Osteocyte (in vitro differentiated cells): ENCODE measurements at places on chromosomes 2 and 18.

- no peak for DNase-seq
Observed at GRCh38 chr2:161134547-161135518, 25.4 kb upstream of the TANK start.

DNA sequence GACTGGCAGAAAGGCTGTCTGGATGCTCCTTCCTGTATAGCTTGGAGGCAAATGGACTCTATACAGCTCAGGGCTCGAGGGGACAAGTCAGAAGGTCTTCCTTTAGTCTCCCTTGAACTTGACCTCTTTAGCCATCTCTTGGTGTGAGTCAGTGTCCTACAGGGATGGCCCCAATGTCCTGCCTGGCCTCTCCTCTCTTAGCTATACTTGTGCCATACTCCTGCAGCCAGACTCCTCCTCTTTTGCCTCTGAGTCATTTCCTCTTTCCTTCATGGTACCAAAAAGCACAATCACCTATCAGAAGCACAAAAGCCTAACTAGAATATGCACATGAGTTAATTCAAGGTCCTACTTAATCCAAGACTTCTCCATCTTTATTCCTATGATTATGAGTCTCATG, 112.7 kb downstream of the XRCC5 start:
- DNase-seq, result no peak

DNA sequence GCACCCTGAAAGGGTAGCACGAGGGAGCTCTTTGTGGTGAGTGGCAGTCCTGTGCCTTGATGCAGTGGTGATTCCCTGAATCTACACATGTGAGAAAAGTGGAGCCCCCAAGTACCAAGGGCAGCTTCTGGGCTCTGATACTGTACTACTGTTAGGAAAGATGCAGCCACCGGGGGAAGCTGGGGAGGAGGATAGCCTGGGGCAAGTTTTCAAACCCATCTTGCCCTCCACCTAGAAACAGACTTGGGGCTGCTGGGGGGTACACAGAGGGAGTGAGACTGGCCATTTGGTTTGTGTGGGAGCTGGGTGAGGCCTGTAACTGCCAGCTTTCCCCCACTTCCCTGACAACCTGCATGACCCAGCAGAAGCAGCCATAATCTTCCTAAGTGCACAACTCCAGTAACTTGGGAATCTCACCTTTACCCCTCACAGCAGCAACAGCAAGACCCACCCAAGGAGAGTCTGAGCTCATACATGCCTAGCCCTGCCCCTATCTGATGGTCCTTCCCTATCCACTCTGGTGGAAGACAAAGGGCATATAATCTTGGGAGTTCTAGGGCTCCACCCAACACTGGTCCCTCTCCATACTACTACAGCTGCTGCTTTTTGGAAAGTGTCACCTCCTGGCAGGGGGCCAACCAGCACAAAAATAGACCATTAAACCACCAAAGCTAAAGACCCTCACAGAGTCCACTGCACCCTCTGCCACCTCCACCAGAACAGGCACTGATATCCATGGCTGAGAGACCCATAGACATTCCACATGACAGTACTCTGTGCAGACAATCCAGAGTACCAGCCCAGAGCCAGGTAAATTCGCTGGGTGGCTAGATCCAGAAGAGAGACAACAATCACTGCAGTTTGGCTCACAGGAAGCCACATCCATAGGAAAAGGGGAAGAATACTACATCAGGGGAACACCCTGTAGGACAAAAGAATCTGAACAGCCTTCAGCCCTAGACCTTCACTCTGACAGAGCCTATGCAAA, 8.2 kb downstream of the MALL start:
- no peak for DNase-seq

GRCh38 chr18:49725809-49726674, 87.3 kb downstream of the ACAA2 start:
- DNase-seq, result no peak

DNA sequence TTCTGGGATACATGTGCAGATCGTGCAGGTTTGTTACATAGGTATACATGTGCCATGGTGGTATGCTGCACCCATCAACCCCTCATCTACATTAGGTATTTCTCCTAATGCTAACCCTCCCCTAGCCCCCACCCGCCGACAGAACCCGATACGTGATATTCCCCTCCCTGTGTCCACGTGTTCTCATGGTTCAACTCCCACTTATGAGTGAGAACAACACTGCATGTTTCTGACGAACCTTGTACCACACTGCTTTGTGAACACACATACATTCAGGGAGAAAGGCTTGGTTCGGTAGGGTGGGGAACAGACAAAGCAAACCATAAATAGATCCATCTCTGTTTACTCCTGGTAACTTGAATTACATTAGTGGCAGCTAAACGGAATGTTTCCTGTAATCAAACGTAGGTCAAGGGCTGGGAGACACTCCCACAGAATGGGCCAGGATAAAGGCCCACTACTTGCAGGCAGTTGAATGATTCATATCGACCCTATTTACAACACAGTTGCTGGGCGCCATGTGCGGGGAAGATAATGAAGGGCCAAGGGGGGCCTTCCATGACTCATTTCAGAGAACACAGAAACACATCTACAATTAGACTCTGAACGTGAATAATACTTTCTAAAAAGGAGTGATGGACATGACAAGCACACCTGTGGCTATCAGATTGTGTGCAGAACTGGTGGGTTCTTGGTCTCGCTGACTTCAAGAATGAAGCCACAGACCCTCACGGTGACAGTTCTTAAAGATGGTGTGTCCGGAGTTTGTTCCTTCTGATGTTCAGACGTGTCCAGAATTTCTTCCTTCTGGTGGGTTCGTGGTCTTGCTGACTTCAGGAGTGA, 56.8 kb upstream of the KIDINS220 start:
- DNase-seq, result no peak

DNA sequence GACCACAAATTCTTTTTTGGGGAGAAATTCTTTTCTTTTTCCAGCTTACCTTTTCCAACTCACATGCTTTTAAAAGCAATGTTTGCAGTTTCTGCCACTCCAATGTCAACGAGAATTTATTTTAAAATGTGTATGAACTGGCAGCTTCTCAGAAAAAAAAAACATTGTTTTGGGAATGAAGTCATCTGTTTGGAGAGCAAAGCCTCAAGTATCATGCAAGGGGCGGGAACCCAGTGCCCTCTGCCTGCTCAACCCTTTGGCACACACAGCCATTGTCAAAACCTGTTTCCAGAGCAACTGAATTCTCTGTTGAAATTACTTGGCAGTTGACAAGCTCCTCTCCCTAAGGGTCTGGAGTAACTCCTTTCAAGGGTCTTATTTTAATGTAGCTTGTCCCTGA, 128.5 kb downstream of the QPCT start:
- no peak for DNase-seq

DNA sequence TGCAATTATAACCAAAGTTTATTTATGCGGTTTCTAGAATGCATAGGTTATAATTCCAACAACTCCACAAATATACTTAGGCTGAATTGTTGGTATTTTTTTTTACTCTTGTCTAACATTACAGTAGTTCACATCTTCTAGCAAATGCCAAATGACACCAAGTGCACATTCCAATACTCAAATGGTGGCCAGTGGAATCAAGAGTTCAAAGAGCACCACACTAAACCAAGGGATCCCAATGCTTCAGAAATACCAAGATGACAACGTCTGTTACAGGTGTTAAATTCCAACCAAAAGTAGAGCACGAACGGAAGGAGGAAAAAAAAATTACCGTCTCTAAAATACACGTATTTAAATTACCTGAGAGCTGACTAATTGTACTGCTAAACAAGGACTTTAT, 136.2 kb downstream of the TMEM247 start:
- no peak for DNase-seq

DNA sequence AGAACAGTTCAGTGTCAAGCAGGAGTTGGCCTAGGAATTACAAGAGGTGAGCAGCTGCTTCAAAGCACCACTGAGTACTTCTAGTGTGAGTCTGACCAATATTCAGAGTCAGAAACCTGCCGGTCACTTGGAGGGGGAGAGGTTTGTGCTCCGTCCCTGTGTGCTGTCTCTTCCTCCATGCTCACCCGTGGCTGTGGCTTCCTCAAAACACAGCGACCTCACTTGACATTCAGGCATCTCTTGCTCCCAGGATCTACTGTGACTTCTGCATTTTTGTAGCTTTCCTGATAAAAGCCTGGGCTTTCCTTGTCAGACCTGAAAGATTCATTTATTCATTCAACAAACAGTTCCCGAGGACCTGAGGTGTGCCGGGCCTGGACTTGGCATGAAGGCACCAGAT, 32.9 kb downstream of the TPRKB start:
- DNase-seq, result no peak

DNA sequence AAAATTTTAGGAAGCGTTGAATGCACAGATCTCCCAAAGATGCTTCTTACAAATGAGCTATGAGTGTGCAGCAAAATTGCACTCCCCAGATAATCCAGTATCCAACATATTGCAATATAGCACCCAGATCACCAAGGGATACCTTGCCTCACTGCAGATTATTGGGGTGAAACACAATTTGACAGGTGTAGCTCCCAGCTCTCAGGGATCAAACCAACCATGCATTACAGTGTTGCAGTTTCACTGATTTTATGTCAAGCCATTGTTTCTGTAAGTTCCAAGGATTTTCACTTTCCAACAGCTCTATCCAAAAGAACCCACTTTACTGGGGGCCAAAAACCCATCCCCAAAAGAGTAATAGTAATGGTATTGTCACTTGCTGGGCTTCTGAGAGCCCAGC, 10.8 kb upstream of the PRLH start:
- DNase-seq, result no peak

DNA sequence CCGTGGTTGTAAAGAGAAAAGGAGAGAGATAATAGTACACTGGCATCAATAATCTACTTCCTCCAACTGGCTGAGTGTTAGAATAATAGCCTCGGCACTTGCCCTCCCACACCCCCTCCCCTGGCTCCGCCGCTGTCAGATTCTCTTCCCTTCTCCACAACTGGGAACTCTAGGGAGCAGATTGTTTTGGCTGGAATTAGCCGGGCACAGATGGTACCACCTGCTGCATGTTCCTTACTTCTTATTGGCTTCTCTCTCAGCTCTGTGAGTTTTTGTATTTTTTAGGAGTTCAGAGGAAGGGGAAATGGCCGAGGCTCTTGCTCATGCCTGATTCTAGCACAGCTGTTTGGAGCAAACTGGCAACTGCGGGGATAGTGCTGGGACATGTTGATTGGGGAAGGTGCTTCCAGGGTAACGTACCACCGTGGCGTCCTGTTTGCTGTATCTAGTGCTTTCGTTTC, 140.0 kb downstream of the ZEB2 start:
- DNase-seq, result no peak

- no peak for DNase-seq
Observed at GRCh38 chr18:70640336-70640887, 351.6 kb downstream of the SOCS6 start.

DNA sequence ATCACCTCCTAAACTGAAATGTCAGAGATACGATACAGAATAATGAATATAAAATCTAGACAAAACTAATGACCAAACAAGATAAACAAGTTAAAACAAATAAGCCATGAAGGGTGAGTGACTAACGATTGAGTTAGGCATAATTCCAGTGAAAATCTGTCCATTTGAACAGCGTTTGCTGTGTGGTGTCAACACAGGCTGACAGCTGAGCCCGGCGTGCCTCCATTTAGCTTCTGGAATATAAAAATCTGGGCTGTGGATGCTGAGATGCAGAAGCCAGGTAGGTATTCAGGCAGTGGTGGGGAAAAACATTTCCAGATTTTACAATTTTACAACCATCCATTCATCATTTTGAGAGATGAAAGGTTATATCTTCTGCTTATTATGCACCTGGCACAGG, 2041.4 kb upstream of the CELF4 start:
- DNase-seq, result no peak

GRCh38 chr2:63856303-63856603, 14.6 kb downstream of the UGP2 start:
- DNase-seq, result no peak

DNA sequence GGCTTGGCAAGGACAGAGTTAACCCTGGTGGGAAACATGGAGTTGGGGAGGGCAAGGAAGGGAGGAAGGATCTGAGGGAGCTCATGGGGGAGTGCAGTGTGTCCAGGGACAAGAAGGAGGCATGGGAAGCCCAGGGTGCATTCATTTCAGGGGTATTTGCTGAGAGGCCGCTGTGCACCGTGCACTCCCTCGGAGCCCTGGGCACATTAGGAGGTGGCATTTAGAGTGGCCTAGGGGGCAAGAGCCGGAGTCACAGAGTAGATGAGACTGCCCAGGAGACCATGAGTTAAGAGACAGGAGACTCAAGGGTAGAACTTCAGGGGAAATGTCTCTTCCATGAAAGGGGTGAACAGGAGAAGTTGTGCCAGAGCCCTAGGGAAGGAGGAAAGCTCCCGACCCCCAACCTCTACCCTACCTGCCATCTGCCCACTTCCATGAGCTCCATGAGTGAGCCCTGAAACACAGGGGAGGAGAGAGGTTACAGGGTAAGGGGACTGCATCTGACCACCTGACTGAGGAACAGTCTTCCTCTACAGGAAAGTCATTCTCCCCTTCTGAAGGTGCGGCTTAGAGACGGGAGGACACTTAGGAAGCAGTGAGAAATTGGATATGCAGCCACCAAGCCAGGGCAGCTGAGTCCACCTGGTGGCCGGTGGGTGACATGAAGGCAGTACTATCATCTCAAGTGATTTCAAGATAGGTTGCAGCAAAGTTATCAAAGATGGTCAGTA, 58.5 kb upstream of the COPS8 start:
- peak; percentile 89 for DNase-seq

DNA sequence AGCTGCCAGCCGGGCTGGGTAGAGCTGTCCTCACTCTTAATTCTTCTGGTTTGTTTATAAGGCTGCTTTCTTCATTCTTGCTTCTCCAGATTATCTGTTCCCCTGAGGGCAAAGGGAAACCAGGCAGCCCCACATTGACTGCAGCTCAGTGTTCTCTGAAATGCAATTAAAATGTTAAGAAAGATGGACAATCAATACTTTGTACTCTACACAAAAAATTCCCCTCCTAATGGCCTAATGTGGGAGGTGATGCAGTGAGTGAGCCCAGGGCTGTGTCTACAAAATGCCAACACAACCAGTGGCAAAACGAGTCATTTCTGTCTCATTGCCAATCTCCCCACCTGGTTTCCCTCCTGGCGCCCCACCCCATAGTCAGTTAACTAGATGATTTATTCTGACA, 541.7 kb upstream of the RAB6C start:
- no peak for DNase-seq

- no peak for DNase-seq
Observed at GRCh38 chr2:230582851-230583283, 129.8 kb upstream of the CAB39 start.

- no peak for DNase-seq
Observed at GRCh38 chr2:241391892-241392665, 36.0 kb downstream of the FARP2 start.
